Activated naive CD4-positive, alpha-beta T cell treated with Interleukin-2 at 50 U/mL for 16 hours (primary cell): ENCODE measurements at places on chromosomes 7 and 10.

DNA sequence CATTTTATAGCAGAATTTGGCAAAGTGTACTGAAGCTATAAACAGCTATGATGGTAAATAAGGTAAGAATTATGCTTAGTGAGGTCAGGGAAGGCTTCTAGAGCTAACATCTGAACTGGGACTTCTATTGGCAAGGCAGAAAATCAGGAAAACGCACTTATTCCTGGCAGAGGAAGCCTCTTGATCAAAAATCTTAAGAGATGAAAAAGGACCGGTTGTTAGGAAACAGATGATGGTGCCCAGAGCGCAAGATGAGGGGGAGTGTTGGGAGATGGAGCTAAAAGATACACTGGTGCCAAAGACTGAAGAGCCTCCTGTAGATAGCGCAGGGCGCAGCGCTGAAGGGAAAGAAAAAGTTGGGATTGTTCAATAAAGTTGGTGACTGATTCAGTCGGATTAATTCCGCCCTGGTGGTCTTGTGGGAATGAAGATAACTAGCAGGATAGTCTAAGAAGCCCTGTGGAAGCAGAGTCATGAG is 550 bp upstream of the CALU start:
- no peak for DNase-seq

DNA sequence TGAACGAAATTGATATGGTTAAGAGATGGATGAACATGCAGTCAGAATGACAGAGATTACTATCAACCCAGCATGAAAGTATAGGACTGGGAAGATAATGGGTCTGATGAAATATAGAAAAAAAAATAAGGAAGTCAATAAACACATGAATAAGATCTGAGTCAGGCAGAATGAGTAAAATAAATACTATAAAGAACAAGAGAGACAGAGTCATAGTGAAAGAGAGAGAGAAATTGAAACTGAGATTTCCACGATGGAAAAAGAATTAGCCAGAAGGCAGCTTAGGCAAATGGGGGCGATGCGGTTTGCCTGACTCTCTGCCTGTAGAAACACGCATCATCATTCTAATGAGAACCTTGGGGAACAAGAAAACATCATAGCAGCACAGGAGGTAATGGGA is 26.6 kb downstream of the SEMA3D start:
- DNase-seq: no peak

GRCh38 chr10:122062831-122063674 is 74.1 kb downstream of the TACC2 start:
- no peak for DNase-seq

GRCh38 chr7:27303026-27303425 is 60.4 kb downstream of the EVX1 start:
- DNase-seq: no peak

DNA sequence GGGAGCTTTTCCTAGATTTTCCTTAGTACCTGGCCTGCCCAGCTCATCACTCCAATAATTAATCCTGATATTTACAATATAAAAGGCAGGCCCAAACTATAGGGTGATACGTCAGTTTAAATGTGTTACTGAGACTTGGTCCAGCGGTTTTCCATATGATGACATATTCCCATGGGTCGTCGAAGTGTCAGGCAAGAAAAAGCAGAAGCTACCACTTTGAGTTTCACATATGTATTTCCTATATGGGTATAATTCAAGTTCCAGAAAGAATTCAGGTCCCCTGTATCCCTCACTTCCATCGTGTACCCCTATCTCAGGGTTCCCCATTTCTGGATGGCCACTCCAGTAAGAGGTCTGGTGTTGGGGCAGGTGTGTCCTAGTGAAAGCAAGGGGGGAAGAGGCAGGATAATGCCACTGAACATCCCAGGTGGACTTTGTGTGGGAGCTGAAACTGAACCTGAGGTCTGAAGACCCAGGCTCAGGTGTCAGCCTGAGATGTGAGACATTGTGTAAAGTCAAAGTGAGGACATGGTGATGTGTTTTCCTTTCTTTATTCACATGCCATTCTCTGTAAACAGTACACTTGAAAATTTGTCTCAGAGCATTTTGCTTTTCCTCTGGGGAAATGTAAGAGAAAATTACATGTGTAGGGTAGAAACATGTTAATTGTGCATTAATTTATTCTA is 167.8 kb downstream of the PLXDC2 start:
- no peak for DNase-seq

DNA sequence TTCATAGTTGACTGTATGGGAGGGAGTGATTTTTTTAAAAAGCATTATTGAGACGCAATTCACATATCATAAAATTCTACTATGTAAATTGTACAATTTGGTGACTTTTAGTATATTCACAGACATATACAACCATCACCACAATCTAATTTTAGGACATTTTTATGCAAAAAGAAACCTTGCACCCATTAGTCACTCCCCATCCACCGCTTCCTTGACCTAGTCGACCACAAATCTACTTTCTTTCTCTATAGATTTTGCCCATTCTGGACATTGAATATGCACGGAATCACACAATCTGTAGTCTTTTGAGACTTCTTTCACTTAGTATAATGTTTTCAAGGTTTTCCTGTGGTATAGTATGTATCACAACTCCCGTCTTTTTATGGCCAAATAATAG is 54.6 kb downstream of the BLNK start:
- no peak for DNase-seq

DNA sequence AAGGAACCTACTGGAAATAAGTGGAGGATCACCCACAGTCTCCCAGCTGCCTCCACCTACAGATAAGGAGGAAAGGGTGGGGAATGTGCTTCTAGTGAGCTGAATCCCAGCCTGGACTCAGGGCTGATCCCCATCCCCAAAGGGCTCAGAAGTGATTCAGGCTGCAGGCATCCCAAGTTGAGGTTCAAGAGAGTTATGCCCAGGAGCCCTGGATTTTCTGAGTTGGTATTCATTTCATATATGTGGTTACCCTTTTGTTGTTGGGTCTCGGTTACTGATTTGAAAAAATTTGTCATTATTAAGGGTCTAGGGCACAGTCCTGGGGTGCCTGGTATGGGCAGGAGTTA is 30.0 kb upstream of the SRGN start:
- DNase-seq: no peak

GRCh38 chr10:122688293-122688989 is 11.2 kb downstream of the C10orf120 start:
- no peak for DNase-seq

DNA sequence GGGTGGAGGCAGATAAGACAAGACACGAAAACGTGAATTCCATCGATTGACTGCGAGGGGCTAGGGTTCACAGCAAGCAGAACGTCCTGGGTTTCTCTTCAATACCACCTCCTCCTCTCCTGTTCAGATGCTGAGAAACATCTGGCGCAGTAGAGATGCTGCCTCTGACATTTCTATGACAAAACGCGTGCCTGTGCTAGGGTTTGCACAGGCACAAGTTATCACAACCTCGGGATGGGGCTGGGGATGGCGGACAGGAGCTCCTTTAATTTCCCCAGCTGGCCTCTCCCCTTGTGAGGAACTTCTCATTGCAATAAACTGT is 99.8 kb upstream of the SVIL start:
- DNase-seq: no peak

- DNase-seq: no peak
These were observed 98.0 kb downstream of the ADAM12 start for GRCh38 chr10:126290232-126290631.

- DNase-seq: no peak
These were observed 6.1 kb downstream of the BICC1 start for GRCh38 chr10:58518775-58519174.
